Activated CD4-positive, alpha-beta T cell treated with anti-CD3 and anti-CD28 coated beads, Interleukin-10, Interleukin-2, amounts not matched to agents 100 ng/mL and 50 ng/mL, durations not matched to agents 16 hours and 8 hours (primary cell): ENCODE measurements at places on chromosomes 12 and 14.

DNA sequence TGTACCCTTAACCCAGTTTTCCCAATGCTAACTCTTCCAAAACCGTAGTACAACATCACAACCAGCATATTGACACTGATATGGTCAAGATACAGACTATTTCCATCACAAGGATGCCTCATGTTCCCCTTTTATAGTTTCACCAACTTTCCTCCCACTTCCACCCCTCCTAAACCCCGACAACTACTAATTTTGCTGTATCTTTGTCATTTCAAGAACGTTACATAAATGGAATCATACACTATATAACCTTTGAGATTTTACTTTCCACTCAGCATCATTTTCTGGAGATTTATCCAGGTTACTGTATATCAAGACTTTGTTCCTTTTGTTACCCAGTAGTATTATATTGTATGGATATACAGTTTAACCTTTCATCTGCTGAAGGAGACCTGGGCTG lies 88.9 kb downstream of the MED13L start:
- no peak for DNase-seq

- no peak for DNase-seq
Observed at GRCh38 chr14:52700701-52701172, 5.4 kb upstream of the ERO1A start.

- DNase-seq, result no peak
Observed at GRCh38 chr12:6229224-6230218, 29.3 kb downstream of the CD9 start.

DNA sequence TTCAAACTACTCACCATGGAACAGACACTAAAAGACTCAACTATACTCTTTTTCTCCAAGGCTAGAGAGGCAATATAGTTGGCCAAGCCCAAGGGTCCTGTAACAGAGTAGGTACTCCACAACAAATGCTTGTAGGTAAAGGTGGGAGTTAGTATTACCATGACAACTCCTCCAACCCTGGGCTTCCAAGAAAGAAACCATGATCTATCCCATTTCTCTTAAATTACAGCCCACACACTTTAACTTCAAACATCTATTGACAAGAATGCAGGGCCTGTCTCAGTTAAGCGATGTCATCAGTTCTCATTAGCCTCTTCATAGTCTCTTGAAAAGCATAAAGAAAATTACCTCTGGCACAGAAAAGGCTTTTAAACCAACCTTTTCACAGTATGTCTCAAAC lies 25.0 kb downstream of the ERH start:
- no peak for DNase-seq

GRCh38 chr12:24201258-24201970 lies 251.9 kb upstream of the SOX5 start:
- no peak for DNase-seq

GRCh38 chr12:14238221-14238792 lies 127.2 kb upstream of the ATF7IP start:
- DNase-seq, result no peak

- DNase-seq, result no peak
Observed at GRCh38 chr14:61654026-61654425, 41.3 kb upstream of the HIF1A start.

GRCh38 chr14:72883961-72884360 lies 9.9 kb downstream of the DPF3 start:
- DNase-seq, result peak; percentile 45

DNA sequence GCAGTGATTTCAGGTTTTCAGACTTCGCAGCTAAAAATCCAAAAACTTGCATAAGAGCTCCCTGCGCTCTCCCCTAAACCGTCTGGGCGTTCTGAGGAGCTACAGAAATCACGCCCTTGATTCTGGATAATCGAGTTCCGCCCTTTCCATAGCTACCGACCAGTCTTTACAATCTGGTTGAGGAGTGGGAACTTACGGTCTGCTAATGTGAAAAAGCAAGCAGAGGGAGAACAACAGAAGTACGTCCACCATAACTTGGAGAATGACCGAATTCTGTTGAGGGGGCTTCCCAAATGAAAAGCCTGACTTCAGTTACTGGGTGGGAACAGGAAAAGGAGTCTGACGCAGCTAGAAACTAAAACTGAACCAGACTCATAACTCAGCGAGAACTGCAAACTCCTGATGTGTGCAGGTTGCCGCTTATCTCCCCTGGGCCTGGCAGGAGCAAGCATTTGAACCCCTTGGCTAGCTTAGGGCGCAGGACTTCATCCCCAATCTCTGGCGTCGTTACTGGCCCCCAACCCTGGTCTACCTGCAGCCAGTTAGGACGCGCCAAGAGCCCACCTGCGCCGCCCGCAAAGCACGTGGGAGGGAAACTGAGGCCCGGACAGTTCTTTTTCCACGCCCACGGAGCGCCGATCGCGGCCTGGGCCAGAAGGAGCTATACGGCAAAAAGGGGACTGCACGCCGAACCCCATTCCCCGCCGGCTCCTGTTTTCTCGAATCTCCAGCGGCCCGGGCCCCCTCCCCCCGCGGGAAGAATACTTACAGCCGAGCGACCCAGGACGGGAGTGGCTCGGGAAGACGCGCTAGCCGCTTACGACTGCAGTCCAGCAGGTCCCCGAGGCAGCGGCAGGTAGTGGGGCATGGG lies 838 bp downstream of the LRIG3 start:
- DNase-seq, result no peak

DNA sequence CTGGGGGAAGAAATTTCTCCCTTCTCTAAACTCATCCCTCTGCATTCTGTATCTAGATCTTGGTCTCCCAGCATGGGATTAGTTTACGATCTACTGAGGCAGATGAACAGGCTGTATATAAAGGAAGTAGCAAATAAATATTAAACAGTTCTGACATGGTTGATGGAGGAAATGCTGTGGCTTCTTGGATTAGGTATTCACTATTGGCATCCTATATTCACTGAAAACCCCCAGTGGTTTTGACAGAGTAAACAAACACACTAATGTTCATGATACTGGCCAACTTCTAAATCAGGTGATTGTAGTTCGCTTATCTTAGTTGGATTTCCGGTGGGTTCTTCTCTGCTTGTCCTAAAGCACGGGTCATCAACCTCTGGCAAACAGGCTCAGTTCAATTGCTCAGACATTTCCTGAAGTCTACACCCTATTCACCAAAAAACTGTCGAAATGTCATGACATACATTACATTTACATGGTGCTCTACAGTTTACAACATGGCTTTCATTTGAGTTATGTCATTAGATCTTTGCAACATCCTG lies 433.9 kb downstream of the EGLN3 start:
- DNase-seq, result no peak

- DNase-seq, result no peak
Observed at GRCh38 chr12:46904406-46905238, 78.8 kb upstream of the SLC38A4 start.

DNA sequence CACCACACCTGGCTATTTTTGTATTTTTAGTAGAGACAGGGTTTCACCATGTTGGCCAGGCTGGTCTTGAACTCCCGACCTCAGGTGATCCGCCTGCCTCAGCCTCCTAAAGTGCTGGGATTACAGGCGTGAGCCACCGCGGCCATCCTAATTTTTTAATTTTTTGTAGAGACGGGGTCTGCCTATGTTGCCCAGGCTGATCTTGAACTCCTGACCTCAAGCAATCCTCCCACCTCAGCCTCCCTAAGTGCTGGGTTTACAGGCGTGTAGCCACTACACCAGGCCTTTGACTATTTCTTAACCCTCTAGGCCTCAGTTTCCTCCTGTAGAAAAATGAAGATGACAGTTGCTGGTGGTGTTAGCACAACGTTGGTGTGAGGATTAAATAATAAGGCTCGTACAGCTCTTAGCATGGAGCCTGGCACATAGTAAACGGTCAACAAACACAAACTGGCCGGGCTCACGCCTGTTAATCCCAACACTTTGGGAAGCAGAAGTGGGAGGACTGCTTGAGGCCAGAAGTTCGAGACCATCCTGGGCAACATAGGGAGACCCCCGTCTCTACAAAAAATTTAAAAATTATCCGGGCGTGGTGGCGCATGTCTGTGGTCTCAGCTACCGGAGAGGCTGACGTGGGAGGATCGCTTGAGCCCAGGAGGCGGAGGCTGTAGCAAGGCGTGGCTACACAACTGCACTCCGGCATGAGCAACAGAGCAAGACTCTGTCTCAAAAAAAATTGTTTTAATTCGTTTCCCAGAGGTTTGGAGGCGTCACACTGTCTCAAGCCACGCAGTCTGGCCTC lies 979 bp downstream of the DDX54 start:
- DNase-seq, result no peak

GRCh38 chr12:47328831-47329545 lies 249.2 kb upstream of the AMIGO2 start:
- DNase-seq, result no peak
